ENCODE measurements at places on chromosomes 4 and X.

DNA sequence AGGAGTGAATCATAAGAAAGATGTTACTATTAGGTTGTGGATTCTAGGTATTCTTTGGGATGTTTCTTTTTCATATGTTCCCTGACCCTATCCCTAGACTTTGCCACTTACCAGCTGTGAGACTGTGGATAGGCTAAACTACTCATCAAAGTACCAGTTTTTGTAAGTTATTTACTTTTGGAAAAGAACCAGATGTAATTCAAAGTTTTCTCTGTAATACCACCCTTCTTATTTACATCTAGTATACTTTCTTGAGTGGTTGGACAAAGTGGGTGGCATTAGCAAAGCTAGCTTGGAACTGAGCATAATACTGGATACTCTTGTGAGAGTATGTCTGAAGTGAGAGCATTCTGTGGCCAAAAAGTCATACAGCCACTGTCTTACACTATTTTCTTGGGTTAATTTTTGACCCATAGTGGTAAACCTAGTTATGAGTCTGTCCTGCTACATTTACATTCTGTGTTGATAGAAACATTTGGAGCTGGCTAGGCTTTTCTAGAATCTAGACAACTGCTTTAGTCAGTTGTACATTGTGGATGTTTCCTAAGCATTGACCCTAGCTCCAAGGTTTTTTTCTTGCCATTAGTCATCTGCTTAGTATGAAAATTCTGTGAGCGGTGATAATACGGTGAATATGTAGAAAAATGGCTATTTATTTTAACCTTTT, 41.7 kb downstream of the KDM6A start:
- DNase-seq, result no peak

DNA sequence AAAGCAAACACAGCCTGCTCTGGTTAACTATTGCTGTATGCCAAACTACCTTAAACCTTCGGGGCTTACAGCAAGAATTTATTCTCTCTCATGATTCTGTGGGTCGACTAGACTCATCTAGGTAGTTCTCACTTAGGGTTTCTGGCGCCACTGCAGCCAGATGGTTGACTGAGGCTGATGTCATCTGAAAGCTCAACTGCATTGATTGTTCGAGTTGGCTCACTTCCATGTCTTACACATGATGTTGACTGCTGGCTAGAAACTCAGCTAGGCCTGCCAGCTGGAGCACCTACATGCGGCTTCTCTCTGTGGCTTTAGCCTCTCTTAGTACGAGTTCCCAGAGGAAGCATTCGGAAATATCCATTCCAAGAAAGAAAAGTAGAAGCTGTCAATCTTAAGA, 103.2 kb downstream of the SRPX start:
- no peak for DNase-seq

DNA sequence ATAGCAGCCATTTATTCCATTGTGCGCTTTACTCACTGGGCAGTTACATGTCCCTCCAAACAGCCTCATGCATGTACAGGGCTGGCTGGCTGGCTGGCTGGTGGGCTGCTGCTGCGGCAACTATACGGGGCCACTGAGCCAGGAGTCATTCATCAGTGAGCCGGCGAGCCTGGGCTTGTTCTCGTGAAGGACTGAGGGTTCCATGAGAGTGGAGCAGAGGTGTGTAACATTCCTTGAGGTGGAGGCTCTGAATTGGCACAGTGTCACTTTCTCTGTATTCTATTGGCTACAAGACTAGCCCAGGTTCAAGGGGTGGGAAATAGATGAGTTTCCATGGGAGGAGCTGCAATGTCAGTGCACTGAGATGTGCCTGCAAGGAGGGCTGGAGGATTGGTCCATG, 89.1 kb downstream of the ARHGAP10 start:
- peak; percentile 79 for DNase-seq

GRCh38 chrX:39550795-39551361, 546.9 kb downstream of the BCOR start:
- DNase-seq, result no peak

Data from keratinocyte (primary cell).